Occipital lobe (tissue), 3 donors: ENCODE measurements at places on chromosomes 7 and 10. TPM values are rescaled to one million over a fixed set of nuclear protein-coding genes. Genes with fewer than 3 reads are reported as not detected.

Gene RNLS
- total RNA-seq, result 2.8 TPM

Gene CLEC5A
- total RNA-seq, result not detected

Gene LRRN3
- 187 TPM for total RNA-seq

Gene FOXI2
- total RNA-seq, result not detected

Gene ATOH7
- 1.4 TPM for total RNA-seq

Gene TBC1D12
- 64.7 TPM for total RNA-seq

Gene ZNF425
- 5.1 TPM for total RNA-seq

Gene PLA2G12B
- not detected for total RNA-seq

Gene VWDE
- total RNA-seq, result 1.4 TPM

Gene BEND7
- total RNA-seq, result 4.8 TPM

Gene MINDY3
- total RNA-seq, result 127 TPM

Gene LRRD1
- 0.78 TPM for total RNA-seq

Gene SFTPA1
- total RNA-seq, result 0.16 TPM

Gene PRSS58
- not detected for total RNA-seq

Gene CYP17A1
- not detected for total RNA-seq

Gene KLF14
- not detected for total RNA-seq

Gene GAD2
- 9.7 TPM for total RNA-seq

Gene LRMDA
- total RNA-seq, result 0.62 TPM

Gene LIPM
- not detected for total RNA-seq

Gene CDNF
- 1.4 TPM for total RNA-seq

Gene MALRD1
- total RNA-seq, result 3.6 TPM

Gene AKR1C1
- 36.8 TPM for total RNA-seq

Gene HKDC1
- total RNA-seq, result 2.3 TPM

Gene BTAF1
- 90.6 TPM for total RNA-seq

Gene IQUB
- total RNA-seq, result 3.4 TPM
